Esophagus squamous epithelium (tissue), 5 donors: ENCODE measurements at places on chromosomes 3 and 15. TPM values are rescaled to one million over a fixed set of nuclear protein-coding genes. Genes with fewer than 3 reads are reported as not detected.

GRCh38 chr15:48177766-48178647 lies at the start of gene MYEF2:
Gene MYEF2 (minus strand): TSS chr15:48178295. CDS start chr15:48178237, 58 bp downstream.
- no peak for DNase-seq

GRCh38 chr15:23372284-23372683 lies 17.7 kb downstream of the GOLGA8S start:
- DNase-seq: no peak

DNA sequence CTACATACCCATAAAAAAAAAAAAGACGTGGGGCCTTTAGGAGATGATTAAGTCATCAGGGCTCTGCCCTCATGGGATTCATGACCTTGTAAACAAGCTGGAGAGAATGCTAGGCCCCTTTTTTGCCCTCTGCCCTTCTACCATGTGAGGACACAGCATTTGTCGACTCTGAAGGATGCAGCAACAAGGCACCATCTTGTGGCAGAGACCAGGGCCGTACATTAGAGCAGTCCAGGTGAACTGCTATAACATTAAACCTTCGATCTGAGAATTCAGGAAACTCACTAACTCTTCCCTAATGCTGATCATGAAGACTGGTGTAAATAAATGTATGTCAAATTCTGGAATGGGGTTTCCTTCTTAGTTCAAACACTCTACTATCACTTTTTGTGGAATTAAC lies 30.7 kb upstream of the SIAH2 start:
- DNase-seq: no peak

DNA sequence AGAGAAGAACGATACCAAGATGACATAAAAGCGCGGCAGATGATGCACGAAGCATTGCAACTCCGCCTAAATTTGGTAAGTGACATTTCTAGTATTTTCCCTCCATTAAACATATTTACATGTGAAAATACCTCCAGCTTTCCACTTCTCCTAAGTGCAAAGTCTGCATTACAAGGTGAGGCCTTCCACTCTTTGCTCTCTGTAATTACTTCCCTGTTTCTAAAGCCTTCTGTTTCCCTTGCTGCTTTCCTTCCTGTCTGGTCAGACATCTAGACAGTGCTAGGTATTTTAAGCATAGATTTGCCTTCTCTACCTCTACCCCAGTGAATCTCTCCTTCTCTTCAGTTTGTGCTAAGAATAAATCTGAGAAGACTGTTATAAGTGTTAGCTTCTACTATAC lies 1.9 kb downstream of the P2RY12 start:
- no peak for DNase-seq

DGKG gene
- total RNA-seq: 1.2 TPM

TRAT1 gene
- 0.70 TPM for total RNA-seq
